Pons (tissue), 1 donor: ENCODE measurements at places on chromosomes 2 and 18.

GRCh38 chr2:212939777-212940531 lies 211.5 kb downstream of the IKZF2 start:
- DNase-seq, result no peak

DNA sequence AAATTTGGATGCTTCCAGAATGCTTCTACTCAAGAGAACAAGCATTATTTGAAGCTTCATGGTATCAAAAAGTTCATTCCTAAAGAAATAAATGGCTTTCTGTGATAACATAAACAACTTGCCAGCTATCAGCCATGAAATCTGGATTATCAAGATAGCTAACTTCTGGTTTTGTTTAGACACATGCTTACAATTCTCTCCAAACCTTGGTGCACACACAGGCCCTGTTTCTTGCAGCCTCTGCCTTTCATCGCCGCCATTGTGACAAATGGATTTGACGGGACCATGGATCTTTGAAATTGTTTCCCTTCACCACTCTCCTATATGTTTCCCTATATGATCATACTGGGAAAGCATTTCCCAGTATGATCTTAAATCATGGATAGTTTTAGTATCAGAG lies 47.9 kb upstream of the CABLES1 start:
- DNase-seq, result no peak

DNA sequence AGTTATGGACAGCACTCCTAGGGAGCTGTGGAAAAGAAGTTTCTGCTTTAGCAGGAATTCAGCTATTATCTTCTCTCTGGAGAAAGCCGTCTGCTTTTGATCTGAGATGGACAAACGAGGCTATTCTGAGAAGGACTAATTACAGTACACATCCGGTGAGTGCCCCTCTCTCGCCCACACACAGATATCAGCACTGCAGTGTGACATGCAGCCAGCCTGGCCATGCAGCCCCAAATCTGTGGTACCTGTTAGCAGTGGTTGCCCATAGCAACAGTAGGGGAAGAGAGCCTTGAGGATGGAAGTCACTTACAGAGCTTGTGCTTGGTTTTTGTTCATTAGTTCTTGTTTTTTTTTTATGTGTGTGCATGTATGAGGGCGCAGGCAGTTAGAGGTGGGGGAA lies 73.9 kb upstream of the TRIB2 start:
- no peak for DNase-seq

DNA sequence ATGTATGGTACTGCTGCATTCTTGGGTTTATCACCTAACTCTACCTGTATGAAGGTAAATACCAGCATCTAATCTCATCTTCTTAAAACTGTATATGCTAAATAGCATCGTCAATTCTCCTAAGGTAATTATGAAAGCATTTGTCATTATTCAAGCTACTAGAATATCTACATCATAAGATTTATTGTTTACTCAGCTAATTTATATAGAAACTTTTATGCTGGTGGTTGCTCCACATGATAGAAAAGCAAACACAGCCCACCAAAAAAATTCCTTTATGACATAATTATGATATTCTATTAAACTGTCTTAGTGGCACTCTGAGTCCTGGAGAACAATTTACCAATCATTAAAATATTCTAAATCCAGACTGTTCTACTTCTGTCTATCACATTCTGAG lies 1226.1 kb upstream of the NRXN1 start:
- DNase-seq, result no peak

- DNase-seq, result no peak
Measured at GRCh38 chr2:181988154-181988924, 2.7 kb downstream of the PPP1R1C start.

- no peak for DNase-seq
Measured at GRCh38 chr18:53038608-53039007, 698.6 kb downstream of the DCC start.

DNA sequence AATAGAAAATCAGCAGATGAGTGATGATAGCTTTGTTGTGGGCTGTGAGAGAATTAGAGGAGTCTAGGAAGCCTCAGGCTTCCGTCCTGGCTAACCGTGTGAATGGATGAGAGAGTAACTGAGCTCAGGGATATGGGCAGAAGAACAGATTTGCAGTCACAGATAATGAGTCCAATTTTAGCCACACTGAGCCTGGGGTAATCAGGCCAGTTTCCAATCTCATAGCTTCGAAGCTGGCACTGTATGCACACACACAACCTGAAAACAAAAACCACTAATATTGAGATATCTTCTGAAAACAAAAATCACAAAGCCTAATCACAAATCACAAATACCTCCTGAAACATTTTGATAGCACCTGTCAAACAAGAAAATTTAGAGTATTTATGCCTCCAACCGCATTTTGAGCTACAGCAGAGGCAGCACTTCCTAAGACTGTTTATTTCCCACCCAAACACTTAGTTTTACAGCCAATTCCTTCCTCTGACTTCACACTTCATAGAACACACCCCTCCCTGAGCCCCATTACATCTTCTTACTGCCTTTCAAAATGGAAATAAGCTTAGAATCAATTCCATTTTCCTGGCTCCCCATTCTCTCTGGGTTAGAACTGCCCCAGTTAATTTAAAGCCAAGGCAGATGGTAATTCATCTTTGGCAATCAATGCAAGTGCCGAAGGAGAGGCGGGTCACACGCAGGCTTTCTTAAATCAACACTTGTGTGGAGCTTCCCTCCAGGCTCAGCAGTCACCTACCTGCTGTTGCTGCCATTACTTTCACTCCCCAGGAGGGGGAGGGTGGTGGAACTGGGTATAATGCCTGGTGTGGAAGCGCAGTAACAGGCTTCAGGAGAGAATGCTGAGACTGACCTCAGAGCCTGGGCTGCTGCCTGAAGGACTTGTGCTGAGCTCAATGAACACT lies 18.9 kb downstream of the TTR start:
- no peak for DNase-seq
